NCI-H1417 (cell line): ENCODE measurements at places on chromosomes 3 and 15.

- peak; percentile 49 for DNase-seq
Observed at GRCh38 chr3:43994657-43995546, 246.8 kb upstream of the TOPAZ1 start.

- no peak for DNase-seq
Observed at GRCh38 chr15:43483297-43484128, 9.4 kb downstream of the TP53BP1 start.

DNA sequence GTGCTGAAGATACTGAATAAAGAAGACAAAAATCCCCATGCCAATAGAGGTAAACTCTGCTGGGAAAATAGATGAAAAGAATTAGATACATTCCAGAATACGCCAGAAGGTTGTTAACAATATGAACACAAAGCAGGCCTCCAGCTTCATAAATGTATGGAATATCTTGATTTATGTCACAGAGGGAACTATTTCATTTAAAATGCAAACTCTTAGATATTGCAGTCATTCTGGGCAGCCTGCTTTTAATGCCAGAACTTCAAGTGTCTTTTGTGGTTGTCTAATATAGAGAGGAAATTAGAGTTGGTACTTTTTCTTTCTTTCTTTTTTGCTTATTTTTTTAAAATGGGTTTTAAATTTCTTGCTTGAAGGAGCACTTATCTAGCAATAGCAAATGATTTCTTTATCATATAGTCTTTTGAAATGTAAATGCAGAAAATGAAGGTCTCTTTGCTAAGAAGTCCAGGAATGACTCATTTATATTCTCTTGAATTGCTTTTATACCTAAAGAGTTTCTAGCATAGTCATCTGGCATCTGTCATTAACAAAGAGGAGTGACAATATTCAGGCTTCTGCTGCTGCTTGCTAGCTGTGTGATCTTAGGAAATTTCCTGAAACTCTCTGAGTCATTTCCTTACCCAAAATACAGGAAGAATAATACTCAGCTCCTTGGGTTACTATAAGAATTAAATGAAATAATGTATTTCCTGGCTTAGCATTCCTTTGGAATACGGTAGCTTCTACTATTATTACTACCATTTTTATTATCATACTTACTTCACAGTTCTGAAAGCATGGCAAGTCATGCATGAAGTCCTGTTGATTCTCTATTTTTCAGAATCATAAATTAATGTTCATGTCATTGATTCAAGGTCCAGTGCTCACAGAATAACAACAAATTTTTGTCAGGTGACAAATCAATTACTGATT is 527.6 kb downstream of the DIPK2A start:
- DNase-seq, result no peak

- DNase-seq, result no peak
Observed at GRCh38 chr3:64595253-64595694, 92.5 kb downstream of the ADAMTS9 start.

DNA sequence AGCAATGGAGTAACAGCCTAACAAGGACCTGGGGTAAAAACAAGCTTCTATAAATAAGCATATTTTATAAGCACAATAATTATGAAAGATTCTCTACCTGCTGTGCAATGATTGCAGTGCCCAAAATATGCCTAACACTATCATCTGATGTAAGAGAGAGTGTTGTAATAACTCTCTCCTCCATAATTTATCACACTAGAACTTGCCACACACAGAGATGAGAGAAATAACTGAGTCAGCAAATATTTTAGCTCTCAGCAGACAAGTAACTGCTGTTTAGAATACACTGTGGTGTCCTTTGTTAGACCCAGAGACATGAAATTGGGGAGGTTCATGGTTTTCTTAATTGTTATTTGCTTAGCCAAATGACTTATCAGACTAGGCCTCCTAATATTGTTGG is 105.3 kb upstream of the ACP3 start:
- DNase-seq, result peak; percentile 59

DNA sequence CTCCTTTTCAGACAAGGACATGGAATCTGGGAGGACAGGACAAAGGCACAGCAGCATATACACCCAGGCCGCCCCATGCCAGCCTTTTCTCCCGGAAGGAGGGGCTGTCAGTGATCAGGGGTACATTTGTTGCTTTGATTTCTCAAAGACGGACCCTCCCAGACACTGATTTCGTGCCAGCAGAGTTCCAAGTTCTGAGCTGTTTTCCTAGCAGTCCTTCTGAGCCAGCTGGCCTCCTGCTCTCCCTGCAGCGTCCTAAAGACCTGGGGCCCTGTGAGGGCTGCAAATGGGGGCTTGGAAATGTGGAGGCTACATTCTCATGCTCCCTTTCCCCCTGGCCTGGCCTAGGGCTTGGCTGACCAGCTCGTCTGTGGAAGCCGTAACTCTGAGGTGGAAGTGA is 22.3 kb downstream of the CTSH start:
- DNase-seq, result no peak

DNA sequence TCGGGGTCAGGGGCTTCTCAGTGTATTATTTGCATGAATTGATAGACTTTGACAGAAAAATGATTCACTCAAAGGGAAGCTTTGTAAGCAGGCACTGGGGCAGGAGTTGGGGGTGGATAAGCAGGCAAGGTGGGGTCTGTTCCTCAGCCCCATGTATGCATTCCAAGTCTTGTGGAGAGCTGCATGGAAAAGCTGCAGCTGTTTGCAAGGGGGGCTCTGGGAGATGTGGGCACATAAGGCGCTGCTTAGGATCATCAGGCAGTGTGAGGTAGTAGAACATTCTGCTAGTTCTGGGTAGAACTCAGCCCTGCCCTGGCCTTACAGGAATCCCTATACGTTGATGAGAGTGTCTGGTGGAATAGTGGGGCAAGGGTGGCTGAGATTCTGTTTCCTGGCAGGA is 154.2 kb upstream of the LRIG1 start:
- DNase-seq, result no peak

- DNase-seq, result no peak
Observed at GRCh38 chr3:47870702-47871260, 67.8 kb downstream of the DHX30 start.

DNA sequence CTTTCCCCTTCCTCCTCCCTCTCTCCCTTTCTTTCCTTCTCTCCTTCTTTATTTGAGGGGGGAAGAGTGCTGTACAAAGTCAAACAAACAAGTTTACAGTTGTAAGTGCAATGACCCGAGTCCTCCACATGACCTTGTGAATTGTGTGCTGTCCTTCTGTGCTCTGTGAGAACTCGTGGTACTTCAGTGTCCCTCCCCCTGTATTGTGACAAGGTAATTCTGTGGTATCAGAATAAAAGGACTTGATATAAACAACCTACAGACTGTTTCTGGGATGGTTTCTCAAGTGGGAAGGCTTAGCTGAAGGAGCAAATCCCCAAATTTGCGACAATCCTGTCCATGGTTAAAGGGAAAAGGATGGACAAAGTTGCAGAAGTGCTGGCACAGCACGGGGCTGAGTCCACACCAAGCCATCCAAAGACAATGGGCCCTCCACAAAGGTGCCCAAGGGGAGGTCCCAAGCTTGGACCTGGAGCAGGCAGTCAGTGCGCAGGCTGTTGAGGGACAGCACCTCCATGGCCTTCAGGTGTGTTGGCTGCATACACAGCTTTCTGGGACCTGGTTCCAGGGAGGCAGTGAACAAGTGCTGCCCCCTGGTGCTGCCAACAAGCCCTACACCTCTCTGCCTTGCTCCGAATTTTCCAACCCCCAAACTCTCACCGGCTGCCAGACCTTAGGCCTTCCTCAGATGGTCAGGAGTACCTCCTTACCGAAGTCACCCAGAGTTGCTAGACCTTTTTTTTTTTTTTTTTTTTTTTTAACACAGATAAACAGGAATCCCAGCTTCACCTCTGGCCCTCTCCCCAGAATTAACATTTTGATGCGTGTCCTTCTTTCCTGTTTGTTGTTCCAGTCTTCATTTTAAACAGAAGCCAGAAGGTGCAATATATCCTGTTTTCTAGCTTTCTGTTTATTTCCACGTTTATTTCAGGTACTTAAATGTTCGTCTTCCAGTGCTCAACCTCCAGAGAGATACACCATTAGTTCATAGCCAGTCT is 2.6 kb upstream of the APEH start:
- DNase-seq, result no peak

GRCh38 chr3:172675441-172676193 is 35.2 kb downstream of the NCEH1 start:
- peak; percentile 63 for DNase-seq

DNA sequence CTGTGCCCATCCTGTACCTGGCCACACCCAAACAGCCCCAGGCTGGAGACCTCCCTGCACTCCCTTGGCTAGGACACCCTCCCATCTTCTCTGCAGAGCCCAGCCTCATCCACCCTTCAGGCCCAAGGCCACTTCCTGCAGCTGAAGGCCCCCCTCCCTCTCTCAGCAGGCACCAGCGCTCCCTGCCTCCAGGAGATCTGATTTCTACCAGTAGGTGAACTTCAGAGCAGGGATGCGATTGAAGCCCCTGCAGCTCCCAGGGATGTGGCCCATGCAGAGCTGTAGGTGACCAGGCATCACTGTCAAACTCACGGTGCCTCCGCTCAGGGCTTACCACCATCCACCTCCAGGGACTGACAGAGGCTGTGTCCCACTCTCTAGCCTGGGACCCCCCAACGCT is 96.3 kb downstream of the NUP210 start:
- DNase-seq, result peak; percentile 46
